ENCODE measurements at places on chromosomes 4 and X.

DNA sequence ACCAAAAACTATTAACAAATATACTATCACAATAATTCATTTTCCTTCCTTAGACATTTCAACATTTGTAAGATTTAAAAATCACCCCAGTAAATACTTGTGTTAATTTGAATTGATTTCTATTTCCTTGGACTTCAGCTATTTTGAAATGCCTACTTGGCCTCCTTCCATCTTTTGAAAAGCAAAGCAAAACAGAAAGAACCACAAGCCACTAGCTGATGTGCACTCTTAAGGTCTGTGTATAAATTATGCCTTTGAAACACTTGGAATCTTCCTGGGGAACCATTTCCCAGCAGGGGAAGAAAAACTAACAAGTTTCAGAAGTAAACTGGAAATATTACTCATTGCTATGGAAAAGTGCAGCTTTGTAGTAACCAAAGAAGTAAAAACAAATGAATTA is 139.8 kb downstream of the CLCN4 start:
- no peak for DNase-seq

DNA sequence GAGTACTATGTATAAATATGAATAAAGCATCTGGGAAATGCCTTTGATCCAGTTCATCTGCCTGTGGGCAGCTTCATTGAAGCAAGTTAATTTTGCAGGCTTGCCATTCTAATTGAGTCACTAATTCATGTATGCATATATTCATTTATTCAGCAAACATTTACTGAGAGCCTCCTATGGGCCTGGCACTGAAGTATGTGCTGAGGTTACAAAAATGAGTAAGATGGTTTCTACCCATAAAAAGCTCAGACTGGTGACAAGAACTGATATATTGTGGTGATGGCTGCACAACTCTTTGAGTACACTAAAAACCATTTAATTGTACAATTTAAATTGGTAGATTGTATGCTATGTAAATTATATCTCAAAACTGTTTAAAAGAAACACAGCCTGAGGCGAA is 1.1 kb upstream of the MRPL1 start:
- no peak for DNase-seq

DNA sequence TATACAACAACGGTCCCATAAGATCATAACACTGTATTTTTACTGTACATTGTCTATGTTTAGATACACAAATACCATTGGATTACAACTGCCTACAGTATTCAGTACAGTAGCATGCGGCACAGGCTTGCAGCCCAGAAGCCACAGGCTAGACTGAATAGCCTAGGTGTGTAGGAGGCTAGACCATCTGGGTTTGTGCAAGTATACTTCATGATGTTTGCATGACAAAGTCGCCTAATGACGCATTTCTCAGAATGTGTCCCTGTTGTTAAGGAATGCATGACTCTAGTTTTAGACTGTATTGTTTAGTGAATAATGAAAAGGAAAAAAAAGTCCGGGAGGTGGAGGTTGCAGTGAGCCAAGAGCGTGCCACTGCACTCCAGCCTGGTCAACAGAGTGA is 56.5 kb upstream of the C4orf50 start:
- no peak for DNase-seq

DNA sequence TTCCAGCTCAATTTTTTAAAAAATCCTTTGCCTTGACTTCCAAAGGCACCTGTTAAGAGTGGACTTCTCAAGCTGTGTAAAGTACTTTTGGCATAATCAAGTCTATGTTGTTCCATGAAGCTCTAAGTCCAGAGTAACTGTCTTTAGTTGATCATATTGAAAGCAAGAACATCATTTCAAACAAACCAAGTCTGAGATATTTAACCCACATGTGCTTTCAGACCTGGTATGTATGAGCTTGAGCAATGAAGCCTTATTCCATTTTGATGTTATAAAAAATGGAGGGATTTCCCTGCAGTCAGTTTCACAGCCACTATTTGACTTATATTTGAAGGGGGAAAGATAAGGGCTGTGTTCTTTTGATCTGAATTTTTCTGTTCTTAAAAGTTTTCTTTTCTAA is 23.7 kb upstream of the EOLA2 start:
- no peak for DNase-seq

- no peak for DNase-seq
Observed at GRCh38 chrX:99795495-99795894, 614.6 kb downstream of the PCDH19 start.

- DNase-seq: no peak
Observed at GRCh38 chrX:20968996-20969395, 405.2 kb upstream of the CNKSR2 start.

GRCh38 chrX:17591741-17592110 is 145.6 kb upstream of the SCML1 start:
- no peak for DNase-seq

GRCh38 chrX:54695231-54695630 is 102.8 kb downstream of the ITIH6 start:
- DNase-seq: no peak

DNA sequence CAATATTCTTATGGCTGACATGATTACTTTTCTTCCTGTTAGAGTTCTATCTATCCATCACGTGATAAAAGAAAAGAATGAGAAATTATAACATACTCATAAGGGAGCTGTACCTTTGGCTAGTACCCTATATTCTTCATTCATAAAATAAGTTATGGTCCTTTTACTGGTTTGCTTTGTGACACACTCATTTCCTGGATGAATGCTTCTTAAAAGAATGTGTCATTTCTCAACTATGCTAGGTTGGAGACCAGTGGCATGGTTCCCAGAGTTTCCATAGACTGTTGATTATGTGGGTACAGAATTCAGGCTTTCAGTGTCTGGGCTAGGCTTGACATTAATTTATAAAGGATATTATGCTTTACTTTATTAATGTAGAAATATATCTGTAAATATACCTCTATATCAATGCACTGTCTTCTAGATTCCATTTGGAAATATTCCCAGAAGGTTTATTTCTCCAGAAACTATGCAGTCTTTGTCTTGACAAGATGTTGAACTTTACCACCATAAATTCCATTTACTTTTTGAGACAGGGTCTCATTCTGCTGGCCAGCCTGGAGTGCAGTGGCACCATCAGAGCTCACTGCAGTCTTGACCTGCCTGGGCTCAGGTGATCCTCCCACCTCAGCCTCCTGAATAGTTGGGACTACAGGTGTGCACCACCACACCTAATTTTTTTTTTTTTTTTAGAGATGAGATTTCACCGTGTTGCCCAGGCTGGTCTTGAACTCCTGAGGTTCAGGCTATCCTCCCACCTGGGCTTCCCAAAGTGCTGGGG is 23.8 kb downstream of the NUDT6 start:
- no peak for DNase-seq

DNA sequence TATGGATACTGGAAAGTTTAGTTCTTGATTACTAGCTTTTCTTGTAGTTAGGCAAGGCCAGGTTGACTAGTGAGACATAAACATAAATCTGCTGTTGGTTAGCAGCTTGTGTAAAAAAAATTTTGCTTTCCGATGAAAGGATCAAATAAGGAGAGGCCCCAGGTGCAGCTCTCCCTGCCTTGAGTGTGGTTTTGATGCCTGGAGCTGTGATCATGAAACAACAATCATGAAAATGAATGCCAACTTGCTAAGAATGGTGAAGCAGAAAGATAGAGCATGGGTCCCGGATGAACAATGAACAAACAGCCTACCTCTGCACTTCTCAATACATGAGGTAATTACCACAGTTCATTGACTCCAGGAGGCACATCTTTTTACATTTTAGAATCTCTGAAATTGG is 14.4 kb upstream of the SYP start:
- DNase-seq: no peak

GRCh38 chr4:1072830-1073446 is 40.4 kb downstream of the RNF212 start:
- DNase-seq: peak; percentile 52

GRCh38 chrX:127570276-127570675 is 481.9 kb downstream of the ACTRT1 start:
- DNase-seq: no peak

GRCh38 chr4:38145033-38145678 is 185.0 kb downstream of the PTTG2 start:
- no peak for DNase-seq

DNA sequence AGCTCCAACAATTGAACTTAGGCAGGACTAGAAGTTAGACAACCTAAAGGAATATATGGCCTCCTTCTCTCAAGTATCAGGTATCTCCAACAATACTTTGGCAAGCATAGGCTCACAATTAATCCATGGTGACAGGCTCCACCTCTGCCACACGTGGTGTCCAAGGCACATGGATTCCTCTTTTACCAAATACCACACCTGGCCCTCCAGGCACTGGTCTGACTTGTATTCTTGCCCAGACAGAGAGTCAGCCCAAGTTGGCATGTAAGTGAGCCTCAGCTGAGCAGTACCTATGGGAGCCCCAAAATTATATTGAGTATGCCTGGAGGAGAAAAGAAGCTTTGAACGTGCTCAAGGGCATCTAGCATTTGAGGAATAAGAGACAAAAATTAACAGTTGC is 19.6 kb downstream of the SRPX2 start:
- DNase-seq: no peak

- no peak for DNase-seq
Observed at GRCh38 chr4:142161086-142161485, 524.7 kb downstream of the IL15 start.

DNA sequence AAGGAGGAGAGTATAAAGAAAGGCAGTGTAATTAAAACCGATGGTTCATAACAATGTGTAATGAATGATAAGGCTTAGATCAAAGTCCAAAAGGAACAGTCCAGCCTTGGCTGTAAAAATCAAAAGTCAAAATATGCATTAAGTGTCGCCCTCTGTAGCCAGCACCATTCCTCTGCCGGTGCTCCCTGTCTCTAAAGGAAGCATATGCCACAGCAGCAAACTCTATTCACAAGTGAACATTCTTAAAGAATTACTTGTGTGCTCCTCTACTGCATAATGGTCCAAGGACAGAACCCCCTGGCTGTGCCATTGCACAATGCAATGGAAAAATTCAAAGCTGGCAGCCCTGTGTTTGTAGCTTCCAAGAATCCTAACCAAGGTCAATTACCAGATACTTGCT is 16.3 kb upstream of the MBNL3 start:
- no peak for DNase-seq

GRCh38 chrX:111784667-111785066 is 91.3 kb upstream of the TRPC5OS start:
- DNase-seq: no peak

DNA sequence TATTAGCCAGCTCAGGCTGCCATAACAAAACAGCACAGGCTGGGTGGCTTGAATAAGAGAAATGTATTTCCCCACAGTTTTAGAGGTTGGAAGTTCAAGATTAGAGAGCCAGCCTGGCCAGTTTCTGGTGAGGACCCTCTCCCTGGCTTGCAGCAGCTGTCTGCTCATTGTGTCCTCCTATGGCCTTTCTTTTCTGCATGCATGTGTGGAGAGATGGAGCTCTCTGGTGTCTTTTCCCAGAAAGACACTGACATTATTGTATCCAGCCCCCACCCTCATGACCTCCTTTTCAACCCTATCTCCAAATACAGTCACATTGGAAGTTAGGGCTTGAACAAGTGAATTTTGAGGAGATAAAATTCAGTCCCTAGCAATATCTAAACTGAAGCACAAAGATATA is 263.8 kb upstream of the PABPC4L start:
- DNase-seq: no peak

DNA sequence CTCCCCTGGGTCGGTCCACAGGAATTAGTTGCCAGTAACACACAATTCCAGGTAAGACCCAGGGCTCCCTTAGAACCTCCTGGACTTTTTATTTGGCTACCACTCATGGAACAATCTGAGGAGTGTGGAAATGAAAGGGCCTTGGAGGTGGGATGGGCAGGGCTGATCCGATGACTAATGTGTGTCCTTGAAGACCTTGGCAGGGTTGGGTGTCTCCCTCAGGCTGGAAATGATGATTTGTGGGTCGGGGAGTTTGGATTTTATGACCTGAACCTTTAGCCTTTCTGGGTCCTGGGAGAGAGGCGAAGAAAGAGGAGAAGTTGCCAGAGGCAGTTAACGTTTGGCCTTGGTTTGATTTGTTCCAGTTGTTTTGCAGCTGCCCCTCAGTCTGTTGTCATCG is 425.0 kb downstream of the MID1IP1 start:
- no peak for DNase-seq

DNA sequence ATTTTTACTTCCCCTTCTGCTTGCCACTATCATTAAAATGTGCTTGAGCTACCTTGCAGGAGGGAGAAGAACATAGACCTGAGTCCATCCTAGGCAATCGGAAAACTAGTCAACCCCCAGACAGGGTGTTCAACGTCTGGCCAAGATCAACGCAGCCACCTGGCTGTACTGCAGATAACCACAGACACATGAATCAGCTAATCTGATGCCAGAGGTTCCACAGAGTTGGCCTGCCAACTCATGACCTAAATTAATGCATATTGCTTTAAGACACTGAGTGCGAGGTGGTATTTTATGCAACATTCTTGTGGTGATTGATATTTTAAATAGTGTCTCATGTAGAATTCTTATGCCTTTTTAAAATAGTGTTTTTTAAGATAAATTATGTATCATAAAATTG is 1283.8 kb upstream of the PABPC4L start:
- DNase-seq: no peak

DNA sequence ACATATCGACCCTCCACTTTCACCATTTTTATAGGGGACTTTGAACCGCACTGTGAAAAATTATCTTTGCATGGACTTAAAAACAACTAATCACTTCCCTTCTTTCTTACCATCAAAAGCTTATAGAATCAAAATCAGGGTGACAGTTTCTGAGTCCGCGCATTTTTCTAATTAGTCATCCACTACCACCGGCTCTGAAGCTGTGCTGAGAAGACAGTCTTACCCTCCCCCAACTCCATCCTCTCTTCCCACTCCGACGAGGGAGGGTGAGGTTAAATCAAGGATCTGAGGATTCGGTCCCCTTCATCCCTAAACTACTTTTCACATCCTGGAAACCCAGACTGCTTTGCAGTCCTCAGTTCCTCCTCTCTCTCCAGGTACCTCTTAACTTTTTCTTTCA is 4.2 kb downstream of the DCTD start:
- no peak for DNase-seq

DNA sequence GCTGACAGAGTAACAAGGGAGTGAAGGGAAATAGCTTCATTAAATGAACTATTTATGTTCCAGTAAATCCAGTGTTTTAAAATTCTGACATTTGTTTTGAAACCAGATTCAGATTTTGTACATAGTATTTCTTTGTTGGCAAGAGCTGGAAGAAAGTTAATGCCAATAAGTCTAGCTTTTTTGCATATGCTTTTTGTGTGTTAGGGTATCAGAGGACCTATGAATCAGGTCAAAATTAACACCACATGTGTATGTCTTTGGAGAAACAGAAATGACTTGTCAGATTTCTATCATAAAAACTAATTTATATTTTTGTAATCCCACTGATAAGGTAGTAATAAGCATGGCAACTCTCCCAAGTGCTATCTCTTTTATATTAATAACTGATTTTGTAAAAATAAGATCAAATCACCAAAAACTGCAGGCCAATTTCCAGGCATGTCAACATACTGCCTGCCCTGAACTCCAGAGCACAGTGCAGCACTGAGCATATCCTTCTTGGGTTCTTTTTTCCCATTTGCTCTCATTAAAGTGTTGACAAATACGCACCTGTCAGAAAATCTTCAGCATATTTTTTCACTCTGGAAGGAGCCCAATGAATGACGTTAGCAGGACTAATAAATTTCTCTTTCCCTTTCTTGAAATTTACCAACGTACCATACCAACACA is 65.5 kb downstream of the SH3RF1 start:
- no peak for DNase-seq

- no peak for DNase-seq
Observed at GRCh38 chr4:90883519-90883918, 756.3 kb downstream of the CCSER1 start.

- no peak for DNase-seq
Observed at GRCh38 chr4:103012551-103012950, 7.0 kb downstream of the SLC9B1 start.
